Fibroblast of villous mesenchyme (primary cell): ENCODE measurements at places on chromosomes 6 and 20. TPM values are rescaled to one million over a fixed set of nuclear protein-coding genes. Genes with fewer than 3 reads are reported as not detected.

GRCh38 chr20:54085910-54086309 lies 15.5 kb upstream of the BCAS1 start:
- DNase-seq: no peak

The ZNF831 gene
- total RNA-seq: not detected in 2 replicates

GRCh38 chr6:5098501-5099270 lies 13.5 kb downstream of the PPP1R3G start:
- no peak for DNase-seq

GRCh38 chr20:11261533-11262000 lies 587.8 kb upstream of the JAG1 start:
- DNase-seq: peak; percentile 19

DNA sequence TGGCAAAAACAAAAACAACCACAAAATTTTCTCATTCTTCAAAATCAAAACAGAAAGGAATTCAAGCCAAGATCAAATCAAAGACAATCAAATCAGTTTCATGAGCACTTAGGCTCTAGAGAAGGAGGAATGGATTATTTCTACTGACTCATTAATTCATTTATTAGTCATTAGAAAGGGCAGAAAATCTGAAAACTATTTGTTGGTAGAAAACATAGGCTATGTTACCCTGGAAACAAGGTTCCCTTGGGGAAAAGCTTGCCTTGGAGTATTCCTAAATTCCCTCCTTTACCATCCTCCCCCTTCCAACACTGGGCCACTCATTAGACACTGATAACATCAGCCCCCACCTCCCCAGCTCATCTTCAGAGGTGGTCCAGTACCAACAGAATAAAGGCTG lies 17.5 kb downstream of the KIF16B start:
- no peak for DNase-seq

The CDYL gene
- 37.1 and 38.7 TPM in 2 replicates for total RNA-seq
